ENCODE measurements at places on chromosomes 4 and X.

- peak; percentile 41 for DNase-seq
Observed at GRCh38 chrX:116628464-116628863, 165.7 kb upstream of the CT83 start.

DNA sequence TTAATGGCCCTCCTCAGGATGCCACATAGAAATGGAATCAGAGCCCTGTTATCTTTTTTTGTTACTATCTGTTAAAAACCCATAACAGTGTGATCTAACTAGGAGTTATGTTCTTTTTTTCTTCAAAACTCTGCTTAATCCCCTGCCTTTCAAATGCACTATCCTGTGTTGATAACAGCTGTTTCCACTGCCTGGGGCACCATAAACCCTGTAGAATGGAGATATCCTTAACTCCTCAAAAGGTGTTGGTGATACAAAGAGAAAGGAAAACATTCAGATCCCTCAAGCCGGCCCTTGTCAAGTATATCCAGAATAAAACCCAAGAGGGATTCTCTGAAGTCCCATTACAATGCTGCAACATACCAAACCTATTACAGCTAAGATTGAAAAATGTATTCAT, 108.6 kb downstream of the ACTRT1 start:
- DNase-seq = no peak

DNA sequence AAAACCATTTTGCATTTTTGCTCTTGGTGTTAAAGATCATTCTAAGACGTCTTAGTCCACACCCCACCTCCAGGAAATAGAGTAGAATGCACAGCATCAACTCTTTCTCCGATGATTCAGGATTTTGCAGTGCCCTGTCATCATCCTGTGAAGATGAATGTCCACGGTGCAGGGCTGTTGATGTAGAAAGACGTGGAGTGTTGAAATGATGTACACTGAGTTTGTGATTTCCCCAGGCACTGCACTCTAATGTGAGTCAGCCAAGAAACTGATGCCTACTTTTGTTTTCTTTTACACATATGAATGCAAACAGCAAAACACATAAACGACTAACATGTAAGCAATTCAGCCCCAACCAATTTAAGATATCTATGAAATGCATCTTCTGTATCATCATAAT, 10.5 kb downstream of the LGI2 start:
- no peak for DNase-seq

- DNase-seq = no peak
Observed at GRCh38 chr4:36274158-36274557, 7.3 kb upstream of the DTHD1 start.
